Activated naive CD4-positive, alpha-beta T cell treated with anti-CD3 and anti-CD28 coated beads for 36 hours (primary cell): ENCODE measurements at places on chromosomes 3 and 15. TPM values are rescaled to one million over a fixed set of nuclear protein-coding genes. Genes with fewer than 3 reads are reported as not detected.

NR2E3 gene
- total RNA-seq: not detected

SCN5A gene
- 0.35 TPM for total RNA-seq

IMP3 gene
- 46.1 TPM for total RNA-seq

THBS1 gene
- total RNA-seq: 0.20 TPM

ADPGK gene
- 43.6 TPM for total RNA-seq

GMNC gene
- total RNA-seq: not detected

DAZL gene
- total RNA-seq: not detected

CYP1A2 gene
- not detected for total RNA-seq

MYL3 gene
- total RNA-seq: not detected

SCN11A gene
- total RNA-seq: 0.05 TPM

CCDC54 gene
- not detected for total RNA-seq

SPTBN5 gene
- 0.32 TPM for total RNA-seq

VPS33B gene
- 21.2 TPM for total RNA-seq

CASR gene
- total RNA-seq: not detected

SMAD6 gene
- not detected for total RNA-seq

OR5H14 gene
- total RNA-seq: not detected

LHFPL4 gene
- not detected for total RNA-seq

ADGRG7 gene
- total RNA-seq: not detected

SPATA12 gene
- not detected for total RNA-seq

FLNB gene
- total RNA-seq: 47.7 TPM

NECTIN3 gene
- total RNA-seq: 3.5 TPM

ACTC1 gene
- total RNA-seq: not detected

SELENOK gene
- total RNA-seq: 29.6 TPM

SERPINI2 gene
- total RNA-seq: not detected

GOLGA8T gene
- total RNA-seq: not detected

MORC1 gene
- not detected for total RNA-seq

FGF12 gene
- not detected for total RNA-seq

SNX22 gene
- total RNA-seq: 0.47 TPM

FAM81A gene
- total RNA-seq: 0.79 TPM

SLC7A14 gene
- total RNA-seq: not detected

MESP2 gene
- total RNA-seq: not detected

TMCO5A gene
- not detected for total RNA-seq

MEGF11 gene
- not detected for total RNA-seq

C15orf62 gene
- total RNA-seq: 0.10 TPM

FHIT gene
- 22.7 TPM for total RNA-seq

ARL14 gene
- not detected for total RNA-seq

SPESP1 gene
- 0.81 TPM for total RNA-seq

SAXO2 gene
- total RNA-seq: 0.69 TPM

SETD2 gene
- 27.7 TPM for total RNA-seq
